ENCODE measurements at places on chromosomes 16 and 17.

DNA sequence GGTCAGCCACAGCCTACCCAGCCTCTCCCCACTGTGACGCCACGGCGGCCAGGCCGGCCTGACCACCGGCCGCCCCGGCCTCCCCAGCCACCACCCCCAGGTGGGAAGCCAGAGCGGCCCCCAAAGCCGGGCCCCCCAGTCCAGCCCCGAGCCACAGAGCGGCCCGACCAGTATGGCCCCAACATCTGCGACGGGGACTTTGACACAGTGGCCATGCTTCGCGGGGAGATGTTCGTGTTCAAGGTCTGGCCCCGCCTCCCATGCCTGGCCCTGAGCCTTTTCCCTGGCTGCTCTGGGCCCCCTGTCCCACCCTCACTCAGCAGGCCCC is 16.0 kb downstream of the MMP15 start:
- DNase-seq: no peak

DNA sequence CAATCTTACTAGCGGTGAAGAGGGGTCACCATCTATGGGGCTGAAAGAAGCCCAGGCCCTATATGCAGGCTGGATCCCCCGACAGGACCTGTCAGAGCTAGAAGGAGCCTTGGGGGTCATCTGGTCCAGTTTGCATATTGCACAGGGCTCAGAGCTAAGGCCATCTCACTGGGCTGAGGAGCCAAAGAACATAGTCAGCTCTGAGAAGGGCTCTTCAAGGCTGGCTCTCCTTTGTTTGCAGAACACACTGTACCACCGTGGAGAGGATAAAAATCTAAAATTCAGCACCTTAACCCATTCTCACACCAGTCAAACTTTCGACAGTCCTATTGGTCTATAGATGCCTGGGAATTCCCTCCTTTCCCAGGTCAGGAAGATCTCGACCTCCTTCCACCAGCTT is 24.2 kb downstream of the WNT3 start:
- no peak for DNase-seq

DNA sequence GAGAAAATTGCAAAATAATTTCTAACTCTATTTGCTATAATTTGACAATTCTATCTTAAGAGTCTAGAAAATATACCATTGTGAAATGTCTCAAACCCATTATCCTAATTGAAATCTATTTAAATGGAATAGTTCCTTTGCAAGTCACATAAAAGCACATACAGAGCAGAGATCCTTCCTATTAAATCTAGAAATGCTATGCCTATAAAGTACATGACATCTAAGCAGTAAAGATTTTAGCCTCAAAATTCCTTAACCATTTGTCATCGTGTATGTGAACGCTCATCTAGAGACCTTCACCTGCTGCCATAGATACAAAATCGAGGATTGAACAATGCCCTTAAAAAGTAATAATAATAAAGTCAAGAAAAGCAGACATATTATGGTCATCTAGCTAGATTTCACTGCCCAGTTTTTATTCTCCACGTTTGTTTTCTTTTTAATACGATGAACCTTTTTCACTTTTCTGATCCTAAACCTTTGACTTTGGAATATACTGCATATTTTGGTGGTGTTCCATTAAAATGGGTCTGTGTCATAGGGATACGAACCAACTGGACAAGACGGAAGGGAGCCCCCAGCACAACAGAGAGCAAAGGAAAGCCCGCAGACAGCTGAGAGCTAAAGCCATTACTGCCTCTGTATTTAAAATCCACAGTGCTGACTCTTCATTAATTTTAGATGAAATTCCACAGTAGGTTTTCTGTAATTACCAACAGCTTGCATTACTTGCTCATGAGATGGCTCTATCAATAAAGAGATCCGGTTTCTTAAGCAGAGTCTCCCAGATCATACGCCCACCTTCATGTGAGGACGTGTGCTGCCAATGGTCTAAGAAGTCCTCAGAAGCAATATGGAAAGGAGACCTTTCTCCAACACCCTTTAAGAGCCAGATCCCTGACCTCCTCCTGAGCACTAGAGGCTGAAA is 17.6 kb downstream of the TEX2 start:
- DNase-seq: no peak

GRCh38 chr16:2469399-2470233 is 1.5 kb upstream of the NTN3 start:
- no peak for DNase-seq
